Fibroblast of the aortic adventitia (primary cell): ENCODE measurements at places on chromosomes 1 and 21.

DNA sequence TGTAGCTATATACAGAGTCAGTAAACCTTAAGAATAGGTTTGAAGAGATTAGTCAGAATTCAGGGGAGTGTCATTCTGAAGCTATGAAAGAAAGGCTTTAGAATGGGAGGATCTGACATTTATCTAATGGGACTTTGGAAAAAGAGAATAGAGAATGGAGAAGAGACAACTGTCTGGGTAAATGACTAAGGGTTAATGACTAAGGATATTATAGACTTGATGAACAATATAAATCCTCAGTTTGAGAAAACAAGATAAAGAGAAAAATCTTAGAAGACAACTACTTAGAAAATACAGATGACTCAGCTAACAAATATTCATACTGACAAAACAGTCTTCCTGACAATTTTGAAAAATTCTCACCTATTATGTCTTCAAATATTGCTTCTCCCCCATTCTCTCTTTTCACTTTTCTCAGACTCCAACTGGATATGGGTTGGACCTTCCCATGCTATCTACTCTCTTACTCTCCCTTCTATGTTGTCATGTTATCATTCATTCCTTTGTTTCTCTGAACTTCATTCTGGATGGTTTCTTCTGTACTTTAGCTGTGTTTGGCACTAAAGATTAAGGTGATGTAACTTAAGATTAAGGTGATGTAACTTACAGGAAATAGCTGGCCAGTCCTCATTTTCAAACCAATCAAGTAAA is 20.4 kb downstream of the SLC16A1 start:
- peak; percentile 91 for DNase-seq

- DNase-seq: no peak
These were observed 78.7 kb upstream of the TSPAN2 start for GRCh38 chr1:115168026-115168425.

- no peak for DNase-seq
These were observed 6.5 kb upstream of the DNM3 start for GRCh38 chr1:171834821-171835220.

DNA sequence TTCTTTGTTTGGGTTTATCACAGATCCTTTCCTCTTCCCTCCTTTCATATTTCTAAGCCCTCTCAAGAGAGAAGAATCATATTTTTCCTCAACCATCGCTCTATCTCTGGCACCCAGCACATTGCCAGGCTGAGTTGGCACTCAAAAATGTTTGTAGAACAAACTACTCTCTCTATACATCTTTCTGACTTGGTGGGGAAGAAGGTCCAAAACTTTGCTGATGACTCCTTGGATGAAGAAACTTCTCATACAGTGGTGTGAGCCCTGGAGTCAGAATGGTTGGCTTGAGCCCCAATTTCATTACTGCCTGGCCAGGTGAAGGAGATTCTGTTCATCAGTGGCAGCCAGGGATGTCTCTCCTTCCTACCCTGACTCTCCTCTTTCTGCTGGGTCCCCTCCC is 11.9 kb downstream of the ALX3 start:
- DNase-seq: peak; percentile 22

GRCh38 chr1:90502194-90502593 is 214.9 kb downstream of the BARHL2 start:
- no peak for DNase-seq

- peak; percentile 70 for DNase-seq
These were observed 170.8 kb downstream of the NFIA start for GRCh38 chr1:61253059-61253735.

DNA sequence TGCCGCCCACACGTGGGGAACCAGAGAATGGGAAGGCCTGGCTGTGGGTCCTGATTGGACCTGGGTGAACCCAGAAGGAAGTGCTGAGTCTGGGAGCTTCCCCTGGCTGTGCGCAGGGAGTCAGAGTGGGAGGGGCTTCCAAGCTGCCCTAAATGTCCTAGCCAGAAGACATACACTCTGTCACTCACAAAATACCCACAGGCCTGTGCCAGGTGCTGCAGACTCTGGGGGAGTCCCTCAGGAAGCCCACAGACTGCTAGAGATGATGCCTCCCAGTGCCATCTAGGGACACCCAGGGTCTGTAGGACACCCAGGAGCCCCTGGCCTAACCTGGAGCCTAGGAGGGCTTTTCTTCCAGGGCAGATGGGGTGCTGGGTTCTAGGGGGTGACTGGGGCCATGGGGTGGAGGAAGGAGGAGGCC is 33.7 kb upstream of the LRP8 start:
- no peak for DNase-seq

- no peak for DNase-seq
These were observed 2.3 kb downstream of the RSBN1 start for GRCh38 chr1:113809670-113810602.

DNA sequence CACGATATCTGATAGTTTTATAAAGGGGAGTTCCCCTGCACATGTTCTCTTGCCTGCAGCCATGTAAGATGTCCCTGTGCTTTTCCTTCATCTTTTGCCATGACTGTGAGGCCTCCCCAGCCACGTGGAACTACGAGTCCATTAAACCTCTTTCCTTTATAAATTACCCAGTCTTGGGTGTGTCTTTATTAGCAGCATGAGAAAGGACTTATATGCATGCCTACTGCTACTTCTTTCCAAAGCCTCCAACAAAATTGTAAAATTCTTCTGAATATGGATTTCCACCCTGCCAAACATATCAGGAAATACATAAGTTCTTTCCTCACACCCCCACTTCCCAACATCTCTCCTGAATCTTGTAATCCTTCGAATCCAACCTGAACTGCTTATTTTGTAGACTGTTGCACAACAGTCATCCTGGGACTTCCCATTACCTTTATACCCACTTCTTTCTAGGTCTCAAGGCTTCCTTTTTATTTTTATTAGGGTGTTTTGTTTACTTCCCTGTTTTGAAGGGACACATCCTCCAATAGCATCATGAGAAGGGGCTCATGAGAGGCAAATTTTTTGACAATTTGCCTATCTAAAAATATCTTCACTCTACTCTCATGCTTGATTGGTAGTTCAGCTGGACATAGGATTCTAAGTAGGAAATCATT is 67.5 kb upstream of the MUTYH start:
- DNase-seq: no peak

DNA sequence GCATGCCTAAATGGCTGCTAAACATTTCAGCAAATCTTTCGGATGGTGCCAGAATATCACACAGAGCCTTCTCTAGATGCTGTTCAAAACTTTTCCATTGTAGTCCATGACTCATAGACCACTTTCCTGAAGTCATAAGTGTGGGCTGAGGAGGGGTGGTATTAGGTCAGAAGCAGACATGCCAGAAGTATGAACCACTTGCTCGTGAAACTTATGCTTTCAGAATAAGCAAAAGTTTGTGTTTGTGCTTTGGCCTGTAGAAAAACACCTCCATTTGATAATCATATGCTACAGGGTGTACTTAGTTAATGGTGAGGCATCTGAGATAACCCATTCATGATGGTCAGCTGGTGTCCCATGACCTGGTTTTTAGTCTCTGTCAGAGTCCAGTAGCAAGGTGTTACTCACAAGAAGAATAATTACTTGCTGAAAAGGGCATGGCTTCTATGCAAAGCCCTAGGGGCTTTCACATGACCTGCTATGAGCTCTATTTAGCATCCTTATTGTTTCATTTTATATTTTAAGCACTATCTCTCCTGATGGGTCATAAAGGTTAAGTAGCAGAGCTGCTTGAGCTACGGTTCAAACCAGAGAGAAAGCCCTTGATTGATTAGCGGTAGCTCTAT is 183.1 kb upstream of the IVNS1ABP start:
- peak; percentile 89 for DNase-seq

DNA sequence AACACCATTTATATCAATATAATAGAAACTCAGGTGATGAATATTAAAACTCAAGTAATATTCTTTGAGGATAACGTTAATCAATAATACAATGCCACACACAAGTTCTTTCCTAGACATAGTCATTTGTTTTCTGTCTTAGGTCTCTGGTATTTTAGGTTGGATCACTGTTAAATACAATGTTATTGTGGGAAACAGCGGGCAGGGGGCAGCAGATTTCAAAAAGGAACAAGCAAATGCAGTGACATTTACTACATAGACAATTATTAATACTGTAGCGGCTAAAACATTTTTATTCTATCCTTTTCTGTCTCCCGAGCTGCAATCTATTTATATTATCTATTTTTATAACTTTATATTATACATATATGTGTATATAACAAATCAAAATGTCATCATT is 186.4 kb upstream of the ZNHIT6 start:
- peak; percentile 49 for DNase-seq

- peak; percentile 68 for DNase-seq
These were observed 9.5 kb downstream of the NOL9 start for GRCh38 chr1:6544831-6545230.

GRCh38 chr1:206909161-206909882 is 12.1 kb downstream of the IL24 start:
- DNase-seq: no peak

- DNase-seq: peak; percentile 8
These were observed 505.2 kb upstream of the NR5A2 start for GRCh38 chr1:199522338-199522737.

DNA sequence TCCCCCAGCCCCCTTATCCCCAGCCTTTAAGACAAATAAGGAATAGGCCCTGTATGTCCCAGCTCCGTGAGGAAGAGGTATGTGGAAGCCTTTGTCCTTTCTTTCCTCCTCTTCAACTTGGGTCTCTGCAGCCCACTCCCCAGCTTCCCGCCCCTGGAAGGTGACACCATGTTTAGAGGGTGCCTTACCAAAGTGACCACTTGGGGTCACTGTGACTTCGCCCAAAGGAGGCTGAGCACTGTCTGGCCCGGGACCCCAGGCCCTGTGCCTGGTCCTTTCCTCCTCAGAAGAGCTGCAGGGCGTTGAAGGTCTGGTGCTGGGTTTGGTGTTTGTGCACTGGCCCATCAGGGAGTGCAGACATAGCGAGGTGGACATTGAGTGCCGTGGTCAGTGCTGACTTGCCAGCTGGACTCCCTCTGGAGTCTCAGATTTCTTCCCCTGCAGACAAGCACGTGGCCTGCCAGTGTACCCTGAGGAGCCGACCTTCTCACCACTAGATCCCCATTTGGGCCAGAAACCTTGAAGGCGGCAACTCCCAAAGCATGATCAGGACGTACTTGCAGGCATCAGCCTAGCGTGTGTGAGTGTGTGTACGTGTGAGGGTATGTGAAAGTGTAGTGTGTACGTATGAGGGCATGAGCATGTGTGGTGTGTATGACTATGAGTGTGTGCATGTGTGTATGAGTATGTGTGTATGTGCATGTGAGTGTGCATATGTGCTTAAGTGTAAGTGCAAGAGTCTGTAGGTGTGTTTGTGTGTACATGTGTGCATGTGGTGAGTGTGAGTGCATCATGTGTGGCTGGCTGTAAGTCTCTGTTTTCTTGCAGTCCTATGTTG is 181.4 kb upstream of the KIAA0040 start:
- no peak for DNase-seq

DNA sequence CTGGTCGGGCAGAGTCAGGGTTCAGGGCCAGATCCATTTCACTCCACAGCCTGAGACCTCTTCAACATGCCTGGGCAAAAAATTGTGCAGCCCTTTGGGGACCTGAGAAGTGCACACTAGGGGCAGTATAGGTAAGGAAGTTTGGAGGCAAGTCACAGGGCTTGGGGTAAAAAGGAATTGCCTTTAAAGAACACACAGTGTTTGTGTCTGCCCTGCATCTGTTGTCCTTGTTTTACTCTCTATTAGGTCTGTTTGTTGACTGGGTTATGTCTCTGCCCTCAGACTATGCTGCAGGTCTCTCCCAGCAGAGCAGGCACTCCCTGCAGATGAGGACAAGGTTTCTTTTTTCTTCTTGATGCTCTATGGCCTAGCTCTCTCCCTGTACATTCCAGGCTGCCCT is 22.0 kb downstream of the LDLRAD2 start:
- no peak for DNase-seq

- DNase-seq: peak; percentile 66
These were observed 24.8 kb upstream of the ITPKB start for GRCh38 chr1:226763905-226764264.

DNA sequence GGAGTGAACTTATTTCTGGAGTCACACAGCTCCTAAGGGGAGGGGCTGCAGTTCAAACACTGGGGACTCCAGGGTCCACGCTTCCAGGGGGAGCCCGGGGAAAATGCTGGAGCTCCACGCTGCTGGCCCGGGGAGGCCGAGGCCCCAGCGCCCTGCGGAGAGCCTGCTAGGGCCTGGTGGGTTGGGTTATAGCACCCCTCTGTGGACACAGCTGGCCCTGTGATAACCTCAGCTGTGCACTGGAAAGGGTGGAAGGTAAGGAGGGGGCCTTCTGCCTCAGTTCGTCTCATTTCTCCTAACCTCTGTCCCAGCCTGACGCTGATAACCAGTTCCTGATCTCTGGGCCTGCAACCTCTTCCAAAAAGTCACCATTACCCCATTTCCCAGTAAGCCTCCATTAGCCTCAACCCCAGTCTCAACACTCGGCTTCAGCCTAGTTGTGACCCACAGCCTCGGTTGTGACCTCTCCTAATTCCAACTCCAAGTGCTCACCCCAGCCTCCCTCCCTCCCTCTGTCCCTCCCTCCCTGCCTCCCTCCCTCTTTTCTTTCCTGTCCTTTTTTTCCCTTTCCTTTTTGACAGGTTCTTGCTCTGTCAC is 7.1 kb downstream of the NBL1 start:
- peak; percentile 63 for DNase-seq

GRCh38 chr1:62295921-62296491 is 23.2 kb downstream of the KANK4 start:
- peak; percentile 80 for DNase-seq

DNA sequence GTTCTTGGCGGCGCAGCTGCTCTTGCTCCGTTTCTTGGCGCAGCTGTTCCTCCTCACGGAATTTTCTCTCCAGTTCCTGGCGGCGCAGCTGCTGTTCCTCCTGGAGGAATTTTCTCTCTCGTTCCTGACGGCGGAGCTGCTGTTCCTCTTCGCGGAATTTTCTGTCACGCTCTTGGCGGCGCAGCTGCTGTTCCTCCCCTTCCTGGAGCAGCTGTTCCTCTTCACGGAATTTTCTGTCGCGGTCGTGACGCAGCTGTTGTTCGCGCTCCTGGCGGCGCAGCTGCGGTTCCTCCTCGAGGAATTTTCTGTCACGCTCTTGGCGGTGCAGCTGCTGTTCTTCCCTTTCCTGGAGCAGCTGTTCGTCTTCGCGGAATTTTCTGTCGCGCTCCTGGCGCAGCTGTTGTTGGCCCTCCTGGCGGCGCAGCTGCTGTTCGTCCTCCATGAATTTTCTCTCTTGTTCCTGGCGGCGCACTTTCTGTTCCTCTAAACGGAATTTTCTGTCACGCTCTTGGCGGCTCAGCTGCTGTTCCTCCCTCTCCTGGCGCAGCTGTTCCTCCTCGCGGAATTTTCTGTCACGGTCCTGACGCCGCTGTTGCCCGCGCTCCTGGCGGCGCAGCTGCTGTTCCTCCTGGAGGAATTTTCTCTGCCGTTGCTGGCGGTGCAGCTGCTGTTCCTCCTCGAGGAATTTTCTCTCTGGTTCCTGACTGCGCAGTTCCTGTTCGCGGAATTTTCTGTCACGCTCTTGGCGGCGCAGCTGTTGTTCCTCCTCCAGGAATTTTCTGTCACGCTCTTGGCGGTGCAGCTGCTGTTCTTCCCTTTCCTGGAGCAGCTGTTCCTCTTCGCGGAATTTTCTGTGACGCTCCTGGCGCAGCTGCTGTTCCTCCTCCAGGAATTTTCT is 7.0 kb downstream of the TCHH start:
- DNase-seq: peak; percentile 73

DNA sequence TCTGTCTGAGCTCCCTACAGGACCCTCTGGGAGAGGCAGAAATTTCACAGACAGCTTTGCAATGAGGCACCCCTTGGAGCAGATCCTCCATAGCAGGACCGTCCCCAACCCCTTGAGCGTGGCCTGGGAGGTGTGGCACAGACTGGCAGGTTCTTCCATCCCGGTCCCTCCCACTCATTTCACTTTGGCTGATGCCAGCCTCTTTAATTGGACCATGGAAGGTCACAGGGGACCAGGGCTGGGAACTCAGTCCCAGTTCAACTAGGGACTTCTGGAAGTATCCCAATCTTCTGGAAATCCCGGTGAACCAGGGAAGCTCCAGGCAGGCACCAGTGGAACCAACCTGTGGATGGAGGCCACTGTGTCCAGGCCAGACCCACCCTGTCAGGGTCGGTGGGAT is 83.7 kb downstream of the SPSB1 start:
- DNase-seq: no peak
